Stimulated activated CD4-positive, alpha-beta T cell treated with anti-CD3 and anti-CD28 coated beads, Interleukin-12 subunit alpha, Interleukin-12 subunit beta, amount 100 ng/mL, for 24 hours (primary cell): ENCODE measurements at places on chromosomes 2 and 18.
A peak's percentile ranks its signal among the peaks of the same experiment; 100 is the strongest.

- DNase-seq, result no peak
Observed at GRCh38 chr2:152443771-152444170, 108.8 kb downstream of the FMNL2 start.

- DNase-seq, result no peak
Observed at GRCh38 chr2:161020437-161020836, 139.8 kb upstream of the TANK start.

- DNase-seq, result no peak
Observed at GRCh38 chr2:110741491-110741980, 9.2 kb downstream of the ACOXL start.

- no peak for DNase-seq
Observed at GRCh38 chr2:40740419-40740818, 288.5 kb upstream of the SLC8A1 start.

GRCh38 chr2:180002198-180002770, 4.8 kb downstream of the CWC22 start:
- no peak for DNase-seq

GRCh38 chr2:24855726-24856125, 62.5 kb downstream of the CENPO start:
- no peak for DNase-seq

GRCh38 chr2:207038299-207038698, 99.0 kb downstream of the CPO start:
- DNase-seq, result no peak

- DNase-seq, result no peak
Observed at GRCh38 chr2:209534228-209534627, 110.4 kb downstream of the MAP2 start.

GRCh38 chr2:234571620-234572407, 74.9 kb upstream of the ARL4C start:
- no peak for DNase-seq

- DNase-seq, result no peak
Observed at GRCh38 chr2:62706721-62707521, 1.4 kb downstream of the EHBP1 start.

- no peak for DNase-seq
Observed at GRCh38 chr18:22694954-22695353, 238.2 kb upstream of the RBBP8 start.

- peak; percentile 62 for DNase-seq
Observed at GRCh38 chr2:95025406-95026319, at the start of gene MAL. MAL (plus strand) TSS chr2:95025708; CDS start chr2:95025793, 85 bp downstream.

- DNase-seq, result no peak
Observed at GRCh38 chr18:78965917-78966792, 13.5 kb upstream of the SALL3 start.

- no peak for DNase-seq
Observed at GRCh38 chr2:212997526-212998020, 153.8 kb downstream of the IKZF2 start.

- DNase-seq, result no peak
Observed at GRCh38 chr2:60091894-60092293, 461.6 kb downstream of the BCL11A start.

DNA sequence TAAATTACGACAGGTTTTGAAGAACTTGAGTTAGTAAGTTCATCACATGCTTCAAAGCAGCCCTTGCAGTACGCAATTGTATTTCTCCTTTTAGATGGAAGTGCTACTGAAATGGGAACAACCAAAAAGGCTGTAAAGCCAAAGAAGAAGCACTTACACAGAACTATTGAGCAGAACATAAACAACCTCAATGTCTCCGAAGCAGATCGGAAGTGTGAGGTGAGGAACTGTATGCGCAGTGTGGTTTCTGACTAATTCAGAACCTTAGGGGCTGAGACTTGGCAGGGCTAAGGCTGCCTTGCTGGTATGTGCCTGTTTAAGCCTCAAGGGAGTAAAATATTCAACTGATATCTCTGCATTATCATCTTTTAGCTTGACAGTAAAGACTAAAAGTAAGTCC, 8.4 kb downstream of the NCAPH start:
- DNase-seq, result no peak

DNA sequence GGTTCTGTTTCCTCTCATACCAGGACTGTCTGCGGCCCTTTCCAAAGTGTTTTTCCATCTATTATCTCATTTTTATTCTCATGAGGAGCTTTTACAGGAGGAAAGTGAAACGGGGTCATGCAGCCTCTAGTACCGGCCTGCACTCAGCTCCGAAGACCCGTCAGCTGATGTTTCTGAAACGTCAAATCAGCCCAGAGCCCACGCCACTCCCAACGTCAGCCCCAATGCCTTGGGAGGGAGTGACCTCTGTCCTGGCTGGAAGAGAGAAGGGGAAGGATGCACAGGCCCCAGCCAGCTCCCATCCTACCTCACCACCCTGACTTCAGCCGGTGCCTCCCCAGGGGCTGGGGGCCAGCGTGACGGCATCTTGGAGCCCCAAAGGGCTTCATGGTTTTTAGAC, 58.5 kb downstream of the ADCY3 start:
- no peak for DNase-seq

DNA sequence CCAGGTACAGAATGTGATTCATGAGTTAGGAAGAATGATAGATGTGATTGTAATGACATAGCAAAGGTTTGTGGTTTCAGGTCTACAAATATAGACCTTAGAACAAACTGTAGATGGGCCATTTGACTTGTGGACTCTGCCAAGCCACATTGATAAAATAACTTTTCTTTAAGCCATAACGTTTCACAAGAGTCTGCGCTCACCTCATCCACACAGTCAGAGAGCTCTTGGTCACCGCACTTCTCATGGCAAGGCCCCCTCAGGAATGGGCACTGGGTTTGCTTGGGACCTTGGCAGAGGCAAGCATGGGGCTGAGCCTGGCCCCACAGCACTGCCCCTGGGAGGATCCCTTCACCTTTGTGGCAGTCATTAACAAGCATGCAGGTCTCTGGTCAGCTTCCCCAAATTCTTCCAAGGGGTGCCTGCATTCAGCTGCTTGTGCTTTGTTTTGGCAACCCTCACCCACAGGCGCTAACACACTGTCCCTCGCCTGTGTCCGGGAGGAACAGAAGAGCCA, 14.0 kb downstream of the ARMC9 start:
- DNase-seq, result no peak

GRCh38 chr2:153059338-153060052, 341.1 kb downstream of the ARL6IP6 start:
- DNase-seq, result no peak

GRCh38 chr2:39513641-39514094, 76.6 kb upstream of the MAP4K3 start:
- DNase-seq, result peak; percentile 53

GRCh38 chr2:9975805-9976447, 24.4 kb downstream of the GRHL1 start:
- peak; percentile 39 for DNase-seq

DNA sequence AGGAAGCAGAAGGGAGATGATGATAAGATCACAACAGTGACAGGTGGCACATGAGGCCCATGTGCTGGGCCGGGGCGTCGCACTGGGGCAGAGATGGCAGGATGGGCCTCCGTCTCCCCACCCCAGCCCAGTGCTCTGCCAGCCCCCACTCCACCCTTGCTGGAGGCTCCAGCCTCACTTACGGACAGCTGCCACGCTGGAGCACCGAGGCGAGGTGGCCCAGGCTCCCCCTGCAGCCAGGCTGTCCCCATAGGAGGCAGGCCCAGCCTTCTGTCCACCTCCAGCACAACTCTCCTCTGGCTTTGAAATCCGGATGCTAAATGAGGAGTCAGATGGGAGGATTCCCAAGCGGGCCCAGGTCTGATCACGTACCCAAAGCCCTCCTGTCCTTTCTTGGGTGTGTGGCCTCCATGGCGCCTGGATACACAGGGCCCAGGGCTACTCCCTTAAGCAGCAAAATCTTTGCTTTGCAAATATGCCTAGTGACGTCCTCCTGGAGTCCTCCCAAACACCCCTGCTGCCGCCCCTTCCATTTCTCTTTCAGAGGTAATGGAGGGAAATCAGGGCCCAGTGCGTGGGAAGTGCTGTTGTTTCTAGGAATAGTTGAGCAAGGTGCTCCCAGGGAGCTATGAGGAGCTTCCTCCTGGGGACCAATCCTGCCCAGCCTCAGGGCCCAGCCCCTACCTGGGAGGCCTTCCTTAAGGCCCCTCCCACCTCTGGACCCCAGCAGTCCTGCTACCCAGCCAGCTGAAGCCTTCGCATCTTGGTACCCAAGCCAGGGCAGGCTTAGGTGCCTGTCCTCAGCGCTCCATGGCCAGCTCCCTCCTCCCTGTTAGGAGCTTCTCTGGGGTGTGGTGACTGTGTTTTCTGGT, 170.4 kb upstream of the MYCN start:
- DNase-seq, result no peak

GRCh38 chr2:113755835-113756354, 547 bp downstream of the SLC35F5 start:
- DNase-seq, result peak; percentile 20

GRCh38 chr2:153074207-153074606, 355.8 kb downstream of the ARL6IP6 start:
- no peak for DNase-seq

- no peak for DNase-seq
Observed at GRCh38 chr2:189285962-189286645, 106.5 kb upstream of the COL5A2 start.

GRCh38 chr2:28516950-28517349, 21.1 kb downstream of the PLB1 start:
- DNase-seq, result no peak

DNA sequence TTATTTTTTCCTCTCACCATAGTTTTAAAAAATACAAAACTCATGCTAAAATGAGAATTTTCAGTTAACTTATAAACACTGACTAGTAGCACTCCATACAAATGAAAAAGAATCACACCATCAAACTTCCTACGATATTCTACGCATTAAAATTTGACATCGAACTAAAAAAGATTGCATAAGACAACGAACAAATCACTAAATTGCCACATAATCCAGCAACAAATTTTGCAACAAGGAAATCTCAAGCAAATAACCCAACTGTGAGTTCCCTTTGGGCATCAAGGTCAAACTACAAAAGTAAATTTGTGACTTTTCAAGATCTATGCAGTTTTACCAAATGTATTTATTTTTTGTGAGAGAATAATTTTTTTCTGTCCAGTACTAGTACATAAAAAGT, 1.5 kb downstream of the MAP3K2 start:
- DNase-seq, result no peak

DNA sequence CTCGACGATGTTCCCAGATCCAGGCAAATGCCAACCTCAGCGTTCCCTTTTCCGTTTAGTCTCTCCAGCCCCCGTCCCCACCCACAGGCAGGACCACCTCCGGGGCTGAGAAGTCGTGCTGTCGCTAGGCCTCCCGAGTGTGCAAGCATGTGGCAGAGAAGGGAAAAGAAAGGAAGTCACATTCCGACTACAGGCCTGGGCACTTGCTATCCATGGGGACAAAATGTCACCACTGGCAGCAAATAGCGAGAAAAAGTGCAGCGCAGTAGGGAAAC, 420 bp downstream of the PIGN start:
- DNase-seq, result no peak

DNA sequence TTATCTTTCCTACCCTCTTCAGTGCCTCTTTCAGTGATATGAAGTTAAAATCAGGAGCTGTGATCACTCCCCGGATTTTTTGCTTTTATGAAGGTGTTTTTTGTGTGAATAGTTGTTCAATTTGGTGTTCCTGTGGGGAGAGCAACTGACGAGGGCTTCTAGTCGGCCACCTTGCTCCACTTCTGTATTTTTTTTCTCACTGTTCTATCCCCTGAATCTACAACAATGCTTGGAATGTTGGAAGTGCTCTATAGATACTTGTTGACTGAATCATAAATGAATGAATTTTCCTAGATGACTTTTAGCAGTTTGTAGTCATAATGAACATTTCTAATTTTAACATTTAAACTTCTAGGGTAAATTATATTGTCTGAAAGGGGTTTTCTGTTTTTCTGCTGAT, 247.3 kb downstream of the ZNF385B start:
- DNase-seq, result no peak

DNA sequence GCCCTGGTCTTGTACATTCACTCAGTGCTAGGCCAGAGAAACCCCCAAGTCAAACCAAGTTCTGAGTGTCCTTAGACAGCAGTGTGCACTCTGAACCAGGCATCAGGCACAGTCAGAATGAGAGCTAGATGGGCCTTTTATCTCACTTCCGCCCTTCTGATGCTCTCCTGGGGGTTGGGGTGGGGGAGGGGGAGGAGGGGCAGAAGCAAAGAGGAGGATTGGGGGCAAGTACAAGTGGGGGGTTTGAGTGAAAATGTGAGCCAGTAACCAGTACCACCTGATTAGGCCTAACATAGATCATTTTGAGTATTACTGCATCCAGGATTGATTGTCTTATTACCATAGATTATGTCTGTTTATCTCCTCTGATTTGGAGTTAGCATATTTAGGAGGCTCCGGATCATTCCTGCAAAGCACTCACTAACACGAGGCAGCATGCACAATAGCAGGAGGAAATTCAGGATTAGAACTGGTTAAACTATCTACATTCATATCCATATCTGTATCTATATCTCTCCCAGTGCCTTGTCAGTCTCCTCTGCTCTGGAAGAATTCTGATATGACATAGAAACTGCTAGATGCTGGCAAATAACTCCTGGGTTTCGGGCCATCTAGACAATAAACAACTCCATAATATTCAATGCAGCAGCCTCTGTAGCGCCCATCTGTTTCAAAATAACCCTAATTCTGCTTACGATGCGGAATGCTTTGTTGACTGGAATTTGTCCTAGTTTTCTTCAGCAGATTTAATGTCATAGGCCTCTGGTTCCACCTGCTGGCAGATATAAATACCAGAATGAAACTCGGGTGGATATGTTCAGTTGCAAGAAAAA, 149.1 kb downstream of the RHBDD1 start:
- DNase-seq, result no peak

DNA sequence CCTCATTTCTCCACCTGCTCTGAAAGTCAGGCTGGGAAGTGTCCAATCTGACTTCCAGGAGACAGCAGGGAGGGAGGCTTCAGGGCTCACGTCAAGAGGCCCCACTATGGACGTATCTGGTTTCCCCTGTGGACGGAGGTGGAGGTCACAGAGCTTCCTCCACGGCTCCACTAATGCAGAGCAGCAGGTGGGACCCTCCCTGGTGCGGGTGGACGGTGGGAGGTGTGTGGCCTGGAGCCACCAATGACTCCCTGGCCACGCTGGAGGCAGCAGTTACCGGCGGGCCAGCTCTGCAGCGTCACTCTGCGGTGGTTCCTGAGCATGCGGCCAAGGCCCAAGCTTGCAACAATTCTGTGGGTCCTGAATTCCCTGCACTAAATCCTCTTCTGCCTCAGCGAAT, 9.0 kb downstream of the CRACDL start:
- DNase-seq, result no peak

GRCh38 chr2:133498662-133499585, 69.3 kb downstream of the NCKAP5 start:
- no peak for DNase-seq

GRCh38 chr2:26572591-26572990, 68.6 kb downstream of the CIB4 start:
- no peak for DNase-seq

DNA sequence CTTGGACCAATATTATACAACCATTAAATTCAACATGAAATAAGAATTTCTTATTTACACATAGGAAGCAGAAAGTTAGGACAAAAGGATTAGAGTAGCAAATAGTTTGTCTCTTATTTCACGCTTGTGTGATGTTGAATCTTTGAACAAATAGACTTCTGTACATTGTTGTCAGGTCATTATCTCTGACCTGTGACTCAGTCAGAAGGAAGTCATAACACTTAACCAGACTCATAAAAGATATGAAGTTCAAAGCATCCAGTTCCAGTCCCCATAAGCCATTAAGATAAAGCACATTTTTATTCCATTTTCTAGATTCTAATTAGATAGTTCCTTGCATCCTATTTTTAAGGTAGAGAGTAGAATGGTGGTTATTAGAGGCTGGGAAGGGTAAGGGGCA, 130.8 kb downstream of the UPP2 start:
- DNase-seq, result no peak

GRCh38 chr2:32463110-32463509, 106.3 kb downstream of the BIRC6 start:
- DNase-seq, result no peak
